ENCODE measurements at places on chromosomes 4 and X.

DNA sequence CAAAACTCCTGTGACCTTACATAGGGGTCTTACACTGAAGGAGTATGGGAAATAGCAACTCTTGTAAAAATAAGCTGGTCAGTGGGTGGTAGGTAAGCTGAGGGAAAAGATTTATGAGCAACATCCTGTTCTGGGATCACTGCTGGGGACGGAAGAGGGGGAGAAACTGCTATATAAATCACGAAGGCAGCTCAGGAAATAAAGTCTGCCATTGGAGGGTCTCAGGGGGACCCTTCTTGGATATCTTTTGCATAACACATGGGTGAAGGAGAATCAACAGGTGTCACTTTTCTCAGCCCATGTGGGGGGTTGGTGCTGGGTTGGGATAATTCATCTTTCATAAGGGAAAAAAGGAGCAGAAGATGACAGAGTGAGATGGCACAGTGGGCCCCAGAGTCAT, 33.7 kb downstream of the AFF1 start:
- DNase-seq: no peak

- DNase-seq: no peak
Observed at GRCh38 chr4:14428125-14428524, 574.2 kb upstream of the CPEB2 start.

DNA sequence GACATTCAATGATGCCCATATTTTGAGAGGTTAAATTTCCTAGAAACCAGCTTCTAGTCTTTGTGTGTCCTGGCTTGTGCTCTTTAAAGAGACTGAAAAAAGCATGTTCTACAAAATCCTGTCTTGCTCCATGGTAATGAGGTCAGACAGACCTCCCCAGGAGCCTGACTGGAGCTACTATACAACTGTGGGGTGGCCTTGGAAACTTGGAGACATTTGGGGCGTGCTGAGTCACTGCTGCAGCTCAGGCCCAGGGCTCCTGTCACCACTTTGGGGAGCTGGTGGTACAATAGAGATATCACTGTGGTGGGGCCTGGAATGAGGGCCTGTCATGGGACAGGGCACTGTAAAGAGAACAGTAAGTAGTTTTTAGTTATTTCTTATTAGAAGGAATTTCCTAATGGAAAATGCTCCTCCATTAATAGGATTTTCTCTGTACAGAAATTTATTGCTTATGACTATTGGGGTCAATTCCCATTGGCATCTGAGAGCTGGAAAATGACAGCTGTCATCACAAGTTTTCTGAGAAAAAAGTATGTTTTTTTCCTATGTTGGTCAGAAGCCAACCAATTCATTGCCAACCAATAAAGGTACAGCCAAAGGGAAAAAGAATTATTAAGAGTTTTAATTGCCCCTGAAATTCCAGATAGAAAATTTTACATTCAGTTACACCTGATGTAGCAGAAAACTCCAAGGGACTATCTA, 207.4 kb upstream of the JADE1 start:
- no peak for DNase-seq

DNA sequence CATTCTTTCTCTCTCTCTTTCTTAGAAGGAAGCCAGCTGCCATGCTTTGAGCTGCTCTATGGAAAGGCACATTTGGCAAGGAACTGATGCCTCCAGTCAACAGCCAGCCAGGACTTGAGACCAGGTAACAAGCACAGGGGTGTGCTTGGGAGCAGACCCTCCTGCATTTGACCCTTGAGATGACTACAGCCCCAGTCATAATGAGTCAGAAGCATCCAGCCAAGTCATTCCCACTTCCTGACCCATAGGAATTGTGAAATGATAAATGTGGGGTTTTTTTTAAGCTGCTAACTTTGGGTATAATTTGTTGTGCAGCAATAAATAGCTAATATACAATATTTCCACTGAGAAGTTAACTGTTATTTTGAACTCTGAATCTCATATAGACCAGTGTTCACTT, 446.9 kb downstream of the GRXCR1 start:
- DNase-seq: no peak

DNA sequence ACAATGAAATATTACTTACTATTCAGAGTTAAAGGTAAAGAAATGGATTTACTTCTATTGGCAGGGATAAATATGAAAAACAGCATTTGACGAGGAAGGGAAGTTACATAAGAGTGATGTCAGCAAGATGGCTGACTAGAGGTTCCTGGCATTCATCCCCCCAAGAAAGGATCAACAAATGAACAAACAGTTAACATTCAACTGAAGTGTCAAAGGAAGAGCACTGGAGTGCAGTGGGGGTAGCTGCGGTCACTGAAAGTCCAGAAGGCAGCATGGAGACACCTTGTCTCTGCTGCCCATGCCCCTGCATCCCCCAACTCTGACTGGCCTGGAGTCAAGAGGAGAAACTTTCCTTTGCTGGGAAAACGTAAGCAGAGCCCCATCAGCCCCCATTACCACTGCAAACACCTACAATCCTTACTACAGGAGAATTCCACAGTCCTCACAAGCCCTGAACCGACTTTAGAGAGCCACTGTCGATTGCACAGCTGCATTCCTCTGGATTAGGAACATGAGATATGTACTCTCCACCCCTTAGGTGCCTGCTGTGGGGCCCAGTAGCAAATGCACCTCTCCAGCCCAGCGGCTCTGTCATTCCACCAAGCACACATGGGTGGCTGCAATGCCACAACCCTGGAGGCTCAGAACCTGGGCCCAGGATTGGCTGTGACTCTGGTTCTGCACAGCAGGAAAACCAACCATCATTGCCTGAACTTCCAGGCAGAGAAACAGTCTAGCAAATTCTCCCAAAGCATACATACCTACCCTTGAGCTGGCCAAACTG, 79.5 kb downstream of the CBR4 start:
- DNase-seq: no peak

- DNase-seq: no peak
Observed at GRCh38 chr4:78688366-78688765, 87.8 kb upstream of the BMP2K start.

GRCh38 chr4:176979416-176979815, 186.7 kb upstream of the VEGFC start:
- no peak for DNase-seq

- DNase-seq: no peak
Observed at GRCh38 chr4:78478523-78478922, 73.0 kb upstream of the ANXA3 start.

DNA sequence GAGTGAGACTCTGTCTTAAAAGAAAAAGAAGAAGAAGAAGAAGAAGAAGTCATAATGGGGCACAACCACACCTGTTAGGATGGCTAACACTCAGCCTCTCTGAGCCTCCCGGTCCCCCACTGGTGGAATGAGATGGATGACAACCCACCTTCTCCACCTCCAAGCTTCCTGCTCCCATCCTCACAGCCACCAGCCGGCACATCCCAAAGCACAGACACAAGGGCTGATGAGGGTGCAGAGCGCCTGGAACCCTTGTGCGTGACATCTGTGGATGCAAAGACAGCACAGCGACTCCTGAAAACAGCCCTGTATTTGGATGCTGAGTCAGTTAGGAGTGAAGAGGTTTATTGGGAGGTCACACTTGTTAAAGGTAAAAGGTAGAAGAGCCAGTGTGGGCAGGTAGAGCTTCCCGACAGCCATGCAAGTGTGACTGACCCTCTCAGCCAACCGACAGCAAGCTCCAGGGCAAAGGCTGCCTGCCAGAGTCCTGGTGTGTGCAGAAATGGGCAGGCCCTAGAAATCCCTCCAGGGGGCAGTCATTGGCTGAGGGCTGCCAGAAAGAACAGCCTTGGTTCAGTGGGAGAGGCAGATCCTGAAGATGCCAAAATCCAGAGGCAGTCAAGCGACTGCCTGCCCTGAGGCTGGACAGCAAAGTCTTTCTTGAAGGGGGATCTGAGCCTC, 26.6 kb upstream of the MAN2B2 start:
- no peak for DNase-seq

GRCh38 chrX:52839137-52839536, 28.1 kb downstream of the XAGE5 start:
- no peak for DNase-seq

- DNase-seq: no peak
Observed at GRCh38 chrX:68433981-68434299, 645 bp upstream of the OPHN1 start.

DNA sequence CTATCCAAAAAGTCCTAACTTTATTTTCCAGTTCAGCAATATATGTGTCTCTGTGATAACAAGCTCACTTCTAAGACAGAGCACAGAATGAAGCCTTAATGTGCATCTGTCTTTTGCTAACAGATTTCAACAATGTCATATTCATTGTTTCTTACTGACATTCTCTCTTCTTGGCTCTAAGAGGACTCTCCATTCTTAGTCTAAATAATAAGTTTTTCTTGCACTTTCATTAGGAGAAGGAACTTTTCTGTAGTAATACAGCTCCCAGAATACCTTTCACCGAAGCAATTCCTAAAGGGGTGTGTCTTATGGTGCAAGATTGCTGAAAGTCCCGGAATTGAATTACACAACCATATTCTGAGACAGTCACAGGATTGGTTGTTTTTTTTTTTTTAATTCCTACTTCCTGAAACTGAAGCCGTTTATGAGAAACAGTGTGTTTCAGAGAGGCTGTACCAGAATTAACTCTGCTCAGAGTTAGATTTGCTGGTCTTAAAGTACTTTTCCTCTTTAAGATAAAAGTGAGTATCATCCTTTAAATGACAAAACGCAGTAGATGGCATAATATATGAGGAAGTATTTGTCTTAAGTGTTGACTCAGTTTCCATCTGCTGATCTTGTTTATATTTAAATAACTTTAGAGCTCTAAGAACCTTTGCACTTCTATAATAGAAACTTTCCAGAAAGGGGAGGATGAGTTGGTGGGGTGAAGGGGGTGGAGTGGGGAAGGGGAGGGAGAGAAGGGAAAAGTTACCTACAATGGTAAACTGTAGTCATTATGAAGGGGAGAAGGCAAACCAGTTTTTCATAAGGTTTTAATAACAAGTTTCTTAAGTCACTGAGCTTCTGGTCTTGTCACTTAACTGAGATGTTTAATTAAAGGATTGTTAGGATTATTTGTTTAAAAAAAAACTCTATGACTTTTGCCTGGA, at the start of gene ALPK1:
Gene ALPK1 (plus strand): TSS at position 421 of the 932 bp plus-strand sequence.
- DNase-seq: no peak

GRCh38 chr4:152973629-152974467, 37.7 kb downstream of the FHDC1 start:
- DNase-seq: no peak

GRCh38 chr4:152983774-152984411, 47.8 kb downstream of the FHDC1 start:
- no peak for DNase-seq

- DNase-seq: no peak
Observed at GRCh38 chr4:34850968-34851367, 1393.3 kb downstream of the ARAP2 start.

DNA sequence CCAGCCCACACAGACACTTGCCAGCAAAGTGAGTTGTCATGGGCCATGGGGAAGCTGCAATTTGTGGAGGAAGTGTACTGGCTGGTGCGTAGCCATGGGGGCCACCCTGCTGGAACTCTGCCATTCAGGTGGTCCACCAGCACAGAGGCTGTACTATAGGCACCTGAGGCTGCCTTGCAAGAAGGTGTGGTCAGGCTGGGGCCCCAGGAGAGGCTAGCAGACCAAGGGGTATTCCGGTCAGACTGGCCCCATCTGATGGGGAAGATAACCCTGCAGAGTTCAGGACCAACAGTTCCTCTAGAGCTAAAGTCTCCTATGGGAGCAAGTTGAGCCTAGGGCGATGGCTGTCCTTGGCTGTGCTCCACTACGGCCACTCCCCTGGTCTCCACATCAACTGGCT, 136.1 kb downstream of the DCAF12L2 start:
- no peak for DNase-seq

DNA sequence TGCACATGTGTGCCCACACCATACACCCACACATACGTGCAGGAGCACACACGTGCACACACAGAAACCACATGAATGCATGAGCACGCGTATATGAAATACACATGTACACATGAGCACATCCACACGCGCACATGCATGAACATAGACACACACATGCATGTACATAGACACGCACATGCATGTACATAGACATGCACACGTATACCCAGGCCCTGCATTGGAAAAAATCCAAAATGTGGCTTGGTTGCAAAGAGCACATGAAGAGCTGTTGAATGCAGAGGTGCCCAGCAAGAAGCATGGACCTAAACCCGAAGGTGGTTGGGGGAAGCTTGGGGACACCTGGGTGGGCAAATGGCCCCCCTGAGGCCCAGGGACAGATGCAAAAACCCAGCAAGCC, 18.5 kb downstream of the CD99 start:
- DNase-seq: no peak

- no peak for DNase-seq
Observed at GRCh38 chr4:40038977-40039376, 17.7 kb upstream of the N4BP2 start.

DNA sequence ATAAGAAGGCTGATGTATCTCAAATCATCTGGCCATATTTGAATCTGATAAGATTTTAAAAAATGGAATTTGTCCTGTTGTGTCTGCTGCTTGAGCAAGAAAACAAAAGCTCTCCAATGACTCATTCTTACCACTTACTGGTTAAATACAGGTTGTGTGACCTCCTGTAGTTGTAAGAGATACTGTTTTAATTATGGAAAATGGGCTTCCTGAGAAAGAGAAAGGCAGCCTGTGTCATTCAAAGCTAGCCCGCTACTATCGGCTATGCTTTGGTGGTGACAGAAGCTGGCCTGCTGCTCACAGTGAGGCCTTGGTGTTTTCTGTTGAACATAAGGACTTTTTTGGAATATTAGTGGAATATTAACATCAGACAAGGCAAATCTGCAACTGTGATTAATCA, 1722.1 kb upstream of the PCDH10 start:
- no peak for DNase-seq

DNA sequence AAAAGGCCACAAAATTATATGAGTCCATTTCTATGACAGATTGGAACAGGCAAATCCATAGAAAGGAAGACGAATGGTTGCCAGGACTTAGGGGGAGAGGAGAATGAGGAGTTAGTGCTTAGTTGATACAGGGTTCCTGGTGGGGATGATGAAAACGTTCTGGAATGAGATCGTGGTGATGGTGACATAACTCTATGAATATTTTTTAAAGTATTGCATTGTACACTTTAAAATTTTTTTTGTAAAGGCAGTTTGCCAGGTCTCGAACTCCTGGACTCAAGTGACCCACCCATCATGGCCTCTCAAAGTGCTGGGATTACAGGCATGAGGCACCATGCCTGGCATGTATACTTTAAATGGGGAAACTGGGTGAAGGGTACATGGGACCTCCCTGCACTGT, 9.9 kb upstream of the CCNQ start:
- no peak for DNase-seq

DNA sequence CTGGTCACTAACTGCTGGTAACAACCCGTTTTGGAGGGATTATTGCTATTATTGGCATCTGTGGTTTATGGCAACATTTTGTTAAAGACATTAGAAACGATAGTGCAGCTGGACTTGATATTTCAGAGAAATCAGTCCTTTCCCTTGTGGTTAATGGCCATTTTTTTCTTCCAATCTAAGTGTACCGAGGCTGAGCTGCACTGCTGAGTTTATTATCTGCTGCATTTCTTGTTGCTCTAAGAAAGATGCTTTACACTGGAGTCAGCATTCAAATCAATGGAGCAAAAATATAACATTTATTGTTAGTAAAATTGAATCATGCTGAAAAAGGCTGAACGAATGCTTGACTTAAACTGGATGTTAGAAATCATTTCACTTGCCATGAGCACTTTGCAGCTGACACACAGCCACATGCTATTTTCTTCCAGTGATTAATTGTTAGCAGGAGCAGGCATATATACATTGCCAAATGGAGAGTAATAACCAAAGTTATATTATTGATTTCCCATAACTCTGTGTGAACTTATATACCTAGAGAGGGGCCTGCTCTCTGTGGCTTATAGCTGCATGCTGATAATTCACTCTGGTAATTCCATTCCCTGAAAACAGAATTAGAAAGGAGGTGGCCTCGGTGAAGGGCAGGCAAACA, 66.5 kb upstream of the TTC29 start:
- no peak for DNase-seq

GRCh38 chr4:48904541-48905142, 1.9 kb downstream of the OCIAD2 start:
- DNase-seq: no peak
